ENCODE measurements at places on chromosomes 12 and 14.
A peak's percentile ranks its signal among the peaks of the same experiment; 100 is the strongest.

GRCh38 chr14:50725761-50726160 lies 57.7 kb upstream of the SAV1 start:
- no peak for DNase-seq

GRCh38 chr14:91770185-91770584 lies 38.3 kb upstream of the CATSPERB start:
- no peak for DNase-seq

GRCh38 chr12:27619308-27619707 lies 76.9 kb upstream of the REP15 start:
- DNase-seq: no peak

- no peak for DNase-seq
These were observed 211.1 kb downstream of the GLT1D1 start for GRCh38 chr12:129064209-129064855.

DNA sequence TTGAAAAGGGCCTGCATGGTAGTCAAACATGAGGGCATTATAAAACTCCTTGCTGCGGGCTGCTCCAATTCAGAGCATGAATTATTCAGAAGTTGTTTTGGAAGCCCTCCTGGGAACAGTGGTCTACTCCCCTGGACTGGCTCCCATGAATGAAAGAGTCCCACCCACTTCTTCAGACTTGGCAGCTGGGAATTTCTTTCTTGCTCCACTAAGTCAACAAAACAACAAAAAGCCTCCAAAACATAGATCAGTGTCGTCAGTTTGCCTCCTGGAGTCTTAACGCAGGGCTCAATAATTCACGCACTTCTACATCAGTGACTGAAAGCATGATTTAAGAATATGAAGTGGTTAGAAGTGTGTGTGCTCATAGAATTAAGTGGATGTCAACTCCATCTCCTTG lies 37.9 kb downstream of the AKAP6 start:
- peak; percentile 16 for DNase-seq

DNA sequence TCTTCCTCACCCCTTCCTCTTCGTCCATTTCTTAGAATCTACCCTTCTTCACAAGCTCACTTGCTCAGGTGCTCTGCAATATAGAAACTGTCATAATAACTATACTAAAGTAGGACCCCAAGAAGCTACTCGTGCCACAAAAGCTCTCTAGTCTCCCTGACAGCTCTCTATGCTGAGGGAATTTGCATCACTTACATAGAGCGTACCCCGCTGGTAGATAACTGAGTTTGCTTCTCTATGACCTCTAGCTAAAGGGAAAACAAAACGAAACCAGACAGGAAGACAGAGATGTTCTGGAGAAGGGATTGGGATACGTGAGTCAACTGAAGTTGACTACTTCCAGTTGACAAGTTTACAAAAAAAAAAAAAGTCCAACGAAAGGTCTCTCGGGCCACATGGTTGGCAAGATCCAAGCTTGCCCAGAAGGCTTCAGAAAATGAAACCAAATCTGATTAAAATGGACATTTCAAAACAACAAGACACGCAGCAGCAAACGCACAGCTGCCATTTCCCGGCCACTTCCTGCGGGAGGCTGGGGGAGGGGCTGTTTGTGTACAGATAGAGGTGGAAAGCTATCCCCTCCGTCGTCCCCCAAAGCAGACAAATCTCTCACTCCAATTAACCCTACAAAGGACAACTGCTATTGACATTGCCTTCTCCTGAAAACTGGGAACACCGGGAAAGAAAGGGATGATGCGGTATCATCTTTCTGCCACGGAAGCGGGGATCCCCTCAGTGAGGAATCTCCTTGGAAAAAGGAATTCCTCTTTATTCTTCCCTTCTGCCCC lies 1.3 kb downstream of the BAZ2A start:
- peak; percentile 25 for DNase-seq

DNA sequence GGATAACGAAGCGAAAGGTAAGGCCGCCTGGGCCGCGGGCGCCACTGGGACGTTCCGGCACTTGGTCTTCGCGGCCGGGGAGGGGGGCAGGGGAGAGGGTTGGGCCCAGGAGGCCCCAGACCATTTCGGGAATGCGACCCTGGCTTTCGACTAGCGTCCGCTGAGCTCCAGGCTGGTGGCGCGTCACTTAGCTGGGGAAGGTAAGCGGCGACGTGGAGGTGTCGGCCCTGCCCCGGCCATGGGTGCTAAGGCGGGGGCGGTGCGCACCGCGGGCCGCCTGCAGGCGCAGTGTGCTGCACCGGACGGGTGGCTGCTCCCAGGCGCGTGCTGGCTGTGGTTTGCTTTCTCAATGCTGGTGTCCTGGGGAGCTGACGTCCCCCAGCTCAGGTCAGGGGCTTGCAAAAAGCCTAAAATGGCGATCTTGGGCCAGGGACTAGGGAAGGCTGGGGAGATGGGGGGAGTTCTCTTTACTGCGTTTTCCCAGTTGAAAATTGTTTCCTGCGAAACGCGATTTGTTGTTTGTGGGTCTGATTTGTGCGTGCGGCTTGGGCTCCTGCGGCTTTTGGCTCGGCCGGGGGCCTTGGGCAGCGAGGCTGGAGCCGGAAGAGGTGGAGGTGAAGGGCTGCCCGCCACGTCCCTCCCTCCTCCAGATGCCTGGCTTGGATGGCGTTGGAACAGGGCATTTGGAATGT lies 1.2 kb downstream of the HOXC10 start:
- DNase-seq: no peak

DNA sequence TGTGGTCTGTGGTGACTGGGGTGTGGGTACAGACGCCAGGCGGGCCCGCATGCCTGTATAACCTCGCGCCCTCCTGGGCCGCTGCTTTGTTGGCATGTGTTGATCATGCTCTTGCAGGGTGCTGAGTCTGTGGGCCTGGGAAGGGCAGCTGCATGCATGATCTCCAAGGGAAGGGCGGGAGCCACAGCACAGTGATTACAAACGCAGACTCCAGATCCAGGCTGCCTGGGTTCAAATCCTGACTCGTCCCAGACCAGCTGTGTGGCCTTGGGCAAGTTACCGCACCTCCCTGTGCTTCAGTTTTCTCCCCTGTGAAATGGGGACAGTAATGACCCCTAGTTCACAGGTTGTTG lies 24.0 kb downstream of the ADGRD1 start:
- DNase-seq: no peak

DNA sequence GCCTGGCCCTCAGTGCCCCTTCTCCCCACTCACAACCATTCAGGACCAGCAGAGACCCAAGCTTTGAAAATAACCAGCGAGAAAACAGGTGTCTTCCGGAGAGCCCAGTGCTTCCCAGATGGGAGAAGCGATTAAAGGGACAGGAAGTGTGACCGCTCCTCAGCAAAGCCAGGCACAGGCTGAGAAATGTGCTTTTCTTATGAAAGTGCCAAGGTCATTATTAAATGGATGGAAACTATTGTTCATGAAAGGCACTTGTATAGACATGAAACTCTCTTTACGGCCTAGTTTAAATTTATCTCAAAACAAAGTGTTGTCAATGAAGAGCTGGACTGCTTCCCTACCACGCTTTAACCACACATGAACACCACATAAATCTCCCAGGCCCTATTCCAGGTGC lies 210.4 kb downstream of the SPTSSA start:
- no peak for DNase-seq

DNA sequence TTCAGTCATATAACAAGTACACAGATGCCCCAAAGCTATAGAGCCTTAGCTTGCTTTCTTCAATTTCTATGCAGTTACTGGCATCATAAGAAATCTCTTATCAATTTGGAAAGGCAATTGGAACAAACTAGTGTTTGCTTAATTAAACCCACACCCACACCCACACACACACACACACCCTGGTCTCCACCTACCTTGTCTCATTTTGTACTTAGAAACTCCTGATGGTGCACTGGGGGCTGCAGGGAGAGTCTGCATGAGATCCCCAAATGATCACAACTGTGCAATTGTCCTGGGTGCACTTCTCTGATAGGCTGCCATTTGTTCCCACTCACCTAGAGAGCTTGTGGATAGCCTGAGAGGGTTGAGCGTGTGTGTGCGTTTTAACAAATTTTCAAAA lies 40.5 kb upstream of the PTCSC3 start:
- no peak for DNase-seq

DNA sequence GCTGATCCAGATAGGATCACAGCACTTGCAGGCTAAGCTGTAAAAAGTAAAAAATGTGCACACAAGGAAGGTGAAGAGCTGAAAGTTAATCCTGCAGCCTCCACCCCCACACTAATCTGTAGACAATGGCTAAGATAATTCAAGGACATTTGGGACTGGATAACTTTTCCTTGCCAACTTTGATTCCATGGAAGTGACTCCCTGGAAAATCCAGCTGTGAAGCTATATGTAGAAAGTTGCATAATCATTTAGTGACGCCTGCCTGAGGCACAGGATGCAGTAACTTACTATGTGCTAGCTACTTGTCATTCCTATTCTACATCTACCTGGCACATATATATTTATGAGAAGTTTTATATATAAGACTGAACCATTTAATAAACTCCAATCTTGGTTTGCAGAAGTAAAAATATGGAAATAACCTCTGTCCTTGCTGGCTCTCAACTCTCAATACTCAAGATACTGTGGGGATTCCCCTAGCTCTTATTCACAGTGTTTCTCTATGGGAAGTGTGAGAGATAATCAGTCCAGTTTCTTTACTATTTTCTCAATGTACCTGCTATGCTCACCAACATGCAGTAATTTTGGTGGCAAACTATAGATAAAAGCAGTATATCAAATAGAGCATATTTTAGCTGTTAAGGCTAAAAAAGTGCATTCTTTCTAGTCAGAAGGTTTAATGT lies 14.8 kb downstream of the LDHB start:
- DNase-seq: no peak

GRCh38 chr12:121797937-121798786 lies 4.7 kb upstream of the RHOF start:
- DNase-seq: peak; percentile 97

DNA sequence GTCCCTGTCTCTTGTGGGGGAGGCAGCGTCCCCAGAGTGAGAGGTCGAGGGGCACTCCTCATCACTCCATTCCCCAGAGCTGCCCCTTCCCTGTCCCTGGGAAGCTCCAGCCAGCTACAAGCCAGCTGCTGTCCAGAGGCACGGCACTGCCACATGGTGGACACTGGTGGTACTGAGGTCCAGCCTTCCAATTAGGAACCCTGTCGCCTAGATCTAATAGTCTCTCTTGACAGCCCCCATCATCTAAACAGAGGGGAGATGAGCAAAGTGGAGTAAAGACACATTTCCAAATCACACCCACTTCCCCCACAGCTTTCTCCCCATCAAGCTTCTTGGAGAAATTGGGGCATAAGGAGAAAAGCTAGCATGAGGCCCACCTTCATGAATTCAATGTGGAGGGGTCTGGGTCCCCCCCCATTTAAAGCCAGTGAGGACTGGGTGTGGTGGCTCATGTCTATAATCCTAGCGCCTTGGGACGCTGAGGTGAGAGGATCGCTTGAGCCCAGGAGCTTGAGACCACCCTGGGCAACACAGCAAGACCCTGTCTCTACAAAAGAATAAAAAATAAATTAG lies 2.1 kb upstream of the INHBE start:
- peak; percentile 65 for DNase-seq

- DNase-seq: peak; percentile 37
These were observed 42.8 kb downstream of the PRMT8 start for GRCh38 chr12:3533703-3534386.

- DNase-seq: no peak
These were observed 218.9 kb downstream of the EXOC5 start for GRCh38 chr14:57049848-57050247.

- no peak for DNase-seq
These were observed 40.3 kb downstream of the TRAFD1 start for GRCh38 chr12:112165624-112166023.

DNA sequence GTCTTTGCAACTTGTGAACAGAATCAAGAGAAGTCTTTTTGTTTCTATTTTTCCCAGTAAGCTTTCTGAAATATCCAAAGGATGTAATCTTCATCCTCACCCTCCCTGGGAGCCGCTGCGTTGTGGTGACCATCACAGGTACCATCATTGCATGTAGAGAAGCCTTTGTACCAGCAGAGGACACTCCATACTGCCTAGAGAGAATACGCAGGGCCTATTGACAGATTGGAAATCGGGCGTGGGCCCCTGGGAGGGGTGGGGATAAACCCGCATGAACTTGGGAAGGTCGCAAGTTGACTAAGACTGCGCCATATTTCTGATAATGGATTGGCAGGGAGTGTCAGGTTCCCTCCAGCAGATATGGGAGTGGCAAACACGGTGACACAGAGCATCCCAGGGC lies 12.7 kb downstream of the KRT1 start:
- DNase-seq: no peak

GRCh38 chr12:89799316-89799715 lies 90.7 kb upstream of the ATP2B1 start:
- no peak for DNase-seq

DNA sequence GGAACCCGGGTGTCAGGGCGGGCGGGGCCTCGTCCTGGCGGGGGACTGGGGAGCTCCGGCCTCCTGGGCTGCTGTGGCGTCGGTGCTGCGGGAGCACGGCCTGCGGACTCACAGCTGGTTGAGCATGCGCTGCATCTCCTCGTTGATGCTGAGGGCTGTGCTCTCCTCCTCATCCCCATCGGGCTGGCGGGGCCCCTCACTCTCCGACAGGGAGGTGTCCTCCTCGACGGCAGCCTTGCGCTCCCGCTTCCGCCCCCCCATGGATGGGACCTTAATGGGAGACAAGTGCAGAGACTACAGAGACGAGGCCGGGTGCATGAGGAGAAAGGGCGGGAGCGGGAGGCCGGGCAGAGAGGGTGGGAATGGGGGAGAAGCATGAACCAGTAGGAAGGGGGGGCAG lies 7.3 kb downstream of the IFFO1 start:
- no peak for DNase-seq

GRCh38 chr12:2678426-2678825 lies 116.3 kb upstream of the FKBP4 start:
- DNase-seq: no peak

DNA sequence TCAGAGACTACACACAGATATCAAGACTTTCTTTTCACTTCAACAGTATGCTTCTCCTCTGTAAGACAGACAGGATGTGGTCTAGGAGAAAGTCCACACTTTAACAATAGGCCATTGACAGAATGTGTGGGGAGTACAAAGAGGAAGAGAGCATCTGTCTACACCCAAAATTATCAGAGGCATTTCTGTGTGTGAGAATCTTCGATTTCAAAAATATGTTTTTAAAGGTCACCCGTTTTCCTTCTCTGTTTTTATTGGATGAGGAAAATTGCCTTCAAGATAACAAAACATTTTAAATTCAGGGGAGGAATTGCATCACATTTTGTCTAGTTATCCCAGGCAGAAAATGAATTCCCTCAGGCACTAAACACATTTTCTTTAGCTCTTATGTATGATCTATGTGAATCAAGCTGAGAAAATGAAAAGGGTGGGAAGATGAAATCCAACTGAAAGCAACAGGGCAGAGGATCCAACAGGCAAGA lies 16.4 kb downstream of the NAV3 start:
- no peak for DNase-seq

All from COR-L47 (cell line).